NCI-H510A (cell line): ENCODE measurements at places on chromosomes 3 and 15.

- DNase-seq = no peak
These were observed 8.7 kb downstream of the GPR160 start for GRCh38 chr3:170046269-170047132.

- no peak for DNase-seq
These were observed 73.6 kb downstream of the TM4SF4 start for GRCh38 chr3:149547954-149548668.

DNA sequence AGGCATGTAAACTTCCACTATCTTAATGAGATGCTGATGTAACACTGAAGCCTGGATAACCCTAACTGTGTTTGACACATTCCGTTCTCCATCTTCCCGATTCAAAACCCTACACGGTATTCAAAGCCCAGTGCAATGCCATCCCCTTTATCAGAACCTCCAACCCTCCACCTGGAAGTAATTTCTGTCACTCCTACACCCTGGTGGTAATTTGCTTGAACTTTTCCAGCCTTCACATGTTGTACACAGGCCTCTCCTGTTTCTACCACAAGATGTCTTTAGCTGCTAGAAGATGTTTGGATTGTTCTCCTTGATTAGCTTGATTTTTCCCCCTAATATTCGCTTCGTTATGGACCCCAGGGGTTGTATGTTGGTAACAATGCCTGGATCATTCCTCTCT lies 208.9 kb downstream of the CHST2 start:
- DNase-seq = no peak

GRCh38 chr15:62057341-62057980 lies 2.8 kb downstream of the VPS13C start:
- DNase-seq = no peak

GRCh38 chr3:76585794-76586392 lies 454.0 kb upstream of the ROBO2 start:
- DNase-seq = no peak

- no peak for DNase-seq
These were observed 48.1 kb upstream of the PCSK6 start for GRCh38 chr15:101537483-101538080.

- DNase-seq = no peak
These were observed 76.0 kb downstream of the HMG20A start for GRCh38 chr15:77496715-77497109.

DNA sequence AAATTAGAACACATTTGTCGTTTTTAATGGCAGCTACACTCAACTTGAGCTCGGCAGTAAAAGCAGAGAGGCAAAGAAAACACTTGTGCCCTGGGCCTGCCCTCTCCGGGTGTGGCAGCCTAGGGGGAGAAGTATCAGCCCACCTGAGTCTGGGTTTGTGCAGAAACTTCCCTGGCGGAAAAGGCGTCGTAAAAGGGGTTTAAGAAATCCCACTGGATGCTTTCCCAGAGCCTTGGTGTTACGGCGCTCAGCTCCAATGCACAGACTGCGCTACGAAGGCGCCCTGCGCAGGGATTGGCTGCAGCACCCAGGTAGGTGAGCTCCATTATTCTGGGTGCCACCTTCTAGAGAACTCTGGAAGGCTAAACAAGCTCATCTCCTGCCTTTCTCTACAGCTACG lies 461.5 kb upstream of the NR2F2 start:
- no peak for DNase-seq
